ENCODE measurements at places on chromosomes 1 and 21.
A peak's percentile ranks its signal among the peaks of the same experiment; 100 is the strongest.

DNA sequence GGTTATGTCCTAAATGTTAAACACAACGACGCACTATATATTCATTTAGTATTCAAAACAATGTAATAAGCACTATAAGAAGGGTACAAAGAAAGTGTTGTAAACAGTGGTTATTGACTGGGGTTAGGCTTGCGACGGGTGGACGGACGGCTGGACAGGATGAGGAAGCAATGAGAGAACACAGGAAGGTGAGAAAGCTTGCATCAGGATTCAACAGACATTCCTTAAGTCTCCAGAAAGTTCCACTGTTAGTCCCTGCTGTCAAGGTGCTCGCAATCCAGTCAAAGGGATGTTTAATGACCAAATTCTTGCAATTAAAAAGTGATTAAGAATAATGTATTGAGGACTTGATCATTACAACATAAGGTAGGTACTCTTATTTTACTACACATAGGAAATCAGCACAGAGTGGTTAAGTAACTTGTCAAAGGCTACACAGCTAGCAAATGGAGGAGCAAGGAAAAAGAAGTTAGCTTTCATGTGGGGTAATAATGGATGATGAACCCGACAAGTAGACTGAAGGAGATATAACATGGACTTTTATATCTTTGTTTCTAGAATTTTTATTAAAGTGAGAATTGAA lies 994 bp upstream of the ACBD6 start:
- H3K27me3 ChIP-seq = no peaks in the 10 kb centered on the region
- H3K4me1 ChIP-seq = peaks cover 26% of the 10 kb centered on the region
- H3K27ac ChIP-seq = peak overlapping the region; percentile 93
- H3K4me3 ChIP-seq = peak overlapping the region; percentile 56
- no peaks in the 10 kb centered on the region for H3K36me3 ChIP-seq

GRCh38 chr21:32174819-32175218 lies 104.0 kb downstream of the MIS18A start:
- H3K4me1 ChIP-seq = no peaks in the 10 kb centered on the region
- no peak overlapping the region for H3K27ac ChIP-seq
- no peaks in the 10 kb centered on the region for H3K27me3 ChIP-seq

- H3K4me1 ChIP-seq = no peaks in the 10 kb centered on the region
- no peaks in the 10 kb centered on the region for H3K36me3 ChIP-seq
- no peak overlapping the region for H3K4me3 ChIP-seq
- H3K27ac ChIP-seq = no peak overlapping the region
- peak; percentile 75 for DNase-seq
Observed at GRCh38 chr1:39653546-39654031, 14.1 kb upstream of the HEYL start.

- no peaks in the 10 kb centered on the region for H3K27me3 ChIP-seq
- no peak for DNase-seq
- no peaks in the 10 kb centered on the region for H3K4me1 ChIP-seq
- H3K4me3 ChIP-seq = no peak overlapping the region
- no peak overlapping the region for H3K27ac ChIP-seq
Observed at GRCh38 chr1:65844296-65844695, 51.6 kb downstream of the PDE4B start.

All from upper lobe of left lung (tissue), 6 donors.